T-cell (primary cell): ENCODE measurements at places on chromosomes 13 and 19. TPM values are rescaled to one million over a fixed set of nuclear protein-coding genes. Genes with fewer than 3 reads are reported as not detected.

DNA sequence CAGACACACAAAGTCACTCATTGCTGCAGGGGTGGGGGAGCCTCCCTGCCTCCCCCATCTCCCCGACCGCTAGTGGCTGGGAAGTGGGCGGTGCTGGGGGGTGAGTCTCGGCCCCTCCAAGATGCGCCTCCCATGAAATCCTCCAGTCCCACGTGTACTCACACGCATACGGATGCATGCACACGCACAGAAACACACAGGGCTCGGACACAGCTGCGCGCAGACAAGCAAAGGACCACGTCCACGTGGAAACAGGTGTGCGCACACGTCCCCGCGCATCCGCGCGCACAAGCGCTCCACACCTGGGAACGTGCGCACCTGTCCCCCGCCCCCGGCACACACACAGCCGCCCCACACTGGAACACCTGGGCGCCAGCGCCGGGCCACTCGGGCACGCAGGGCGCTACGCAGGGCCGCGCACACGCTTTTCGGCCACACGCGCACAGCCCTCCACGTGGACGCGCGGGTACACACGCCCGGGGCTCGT lies 687 bp downstream of the MATK start:
- peak overlapping the region; percentile 53 for H3K4me3 ChIP-seq
- peaks cover 6% of the 10 kb centered on the region for H3K27me3 ChIP-seq
- no peak for DNase-seq
- peaks cover 16% of the 10 kb centered on the region for H3K36me3 ChIP-seq
- no peak overlapping the region for H3K27ac ChIP-seq
- peaks cover 56% of the 10 kb centered on the region for H3K4me1 ChIP-seq

DNA sequence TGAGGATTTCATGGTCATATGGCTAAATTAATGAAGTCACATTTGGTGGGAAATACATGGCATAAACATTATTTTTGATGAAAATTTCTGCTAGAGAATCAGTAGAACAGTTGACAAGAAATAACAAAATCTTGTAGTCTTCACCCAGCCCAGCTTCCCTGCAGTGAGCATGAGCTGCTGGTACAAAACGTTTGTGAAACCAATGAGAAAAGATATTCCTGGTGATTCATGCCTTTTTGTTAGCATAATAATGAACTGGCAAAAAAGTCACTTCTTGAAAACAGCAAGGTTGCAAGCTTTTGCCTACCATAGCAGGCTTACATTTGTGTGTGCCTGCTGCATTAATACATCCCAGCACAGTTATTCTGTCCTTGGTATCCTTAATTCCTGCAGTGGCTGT lies 475.9 kb upstream of the HTR2A start:
- no peaks in the 10 kb centered on the region for H3K27me3 ChIP-seq
- no peaks in the 10 kb centered on the region for H3K4me1 ChIP-seq
- H3K27ac ChIP-seq = no peak overlapping the region
- no peak for DNase-seq

GRCh38 chr19:16561382-16561781 lies 10.8 kb downstream of the SLC35E1 start:
- H3K4me1 ChIP-seq = peaks cover 4% of the 10 kb centered on the region
- no peak overlapping the region for H3K27ac ChIP-seq
- H3K27me3 ChIP-seq = no peaks in the 10 kb centered on the region
- H3K36me3 ChIP-seq = peaks cover 48% of the 10 kb centered on the region
- no peak overlapping the region for H3K4me3 ChIP-seq

DNA sequence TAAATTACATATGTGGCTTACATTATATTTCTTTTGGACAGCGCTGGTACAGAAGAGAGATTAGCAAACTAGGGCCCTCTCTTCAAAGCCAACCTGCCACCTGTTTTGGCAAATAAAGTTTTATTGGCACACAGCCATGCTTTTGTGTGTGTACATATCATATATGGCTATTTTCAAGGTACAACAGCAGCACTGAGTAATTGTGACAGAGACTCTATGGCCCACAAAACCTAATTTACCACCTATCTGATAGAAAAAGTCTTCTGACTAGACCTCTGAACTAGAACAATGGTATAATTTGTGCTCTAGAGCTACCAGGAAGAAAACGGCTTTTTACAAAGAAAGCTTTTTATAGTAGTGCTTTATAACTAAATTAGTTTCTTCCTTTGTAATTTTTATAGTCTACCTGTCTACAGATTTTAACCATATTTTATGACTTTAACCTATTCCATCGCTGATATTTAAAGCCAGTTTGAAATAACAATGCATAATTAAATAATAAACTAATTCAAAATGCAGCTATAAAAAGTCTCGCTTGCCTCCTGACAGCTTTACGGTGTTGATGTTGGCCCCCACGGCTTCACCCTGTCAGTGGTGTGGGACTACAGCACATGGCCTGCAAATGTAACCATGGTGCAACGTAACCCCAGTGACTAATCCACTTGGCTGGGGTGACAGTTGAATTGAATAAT lies 17.7 kb upstream of the DPY19L3 start:
- DNase-seq = no peak
- no peak overlapping the region for H3K27ac ChIP-seq
- peaks cover 13% of the 10 kb centered on the region for H3K36me3 ChIP-seq
- H3K4me1 ChIP-seq = no peaks in the 10 kb centered on the region

GRCh38 chr19:57803265-57803593 lies 11.5 kb downstream of the ZNF552 start:
- no peak for DNase-seq
- no peaks in the 10 kb centered on the region for H3K27me3 ChIP-seq
- no peak overlapping the region for H3K27ac ChIP-seq
- H3K4me3 ChIP-seq = peak overlapping the region; percentile 58

DNA sequence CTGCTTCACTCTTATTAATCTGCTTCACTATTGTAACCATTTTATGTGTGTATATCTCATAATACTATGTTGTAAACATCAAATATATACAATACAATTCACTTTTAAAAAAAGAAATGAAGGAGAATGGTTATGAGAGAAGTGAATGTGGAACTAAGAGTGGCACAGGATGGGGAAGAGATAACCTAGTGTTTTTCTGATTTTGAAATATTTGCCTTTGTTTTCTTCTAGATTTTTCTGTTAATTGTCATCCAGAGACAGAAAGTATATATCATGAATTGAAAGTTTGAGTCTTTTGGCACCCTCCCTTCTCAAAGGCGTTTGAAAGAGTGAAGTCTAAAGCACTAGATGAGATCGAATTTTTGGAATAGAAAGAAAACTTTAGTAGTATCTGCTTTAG lies 2.8 kb downstream of the DNAJC3 start:
- no peaks in the 10 kb centered on the region for H3K27me3 ChIP-seq
- H3K4me1 ChIP-seq = peaks cover 23% of the 10 kb centered on the region
- DNase-seq = no peak
- H3K36me3 ChIP-seq = no peaks in the 10 kb centered on the region
- H3K4me3 ChIP-seq = no peak overlapping the region
- H3K27ac ChIP-seq = no peak overlapping the region

GRCh38 chr13:30429235-30429634 lies 6.9 kb downstream of the UBE2L5 start:
- H3K36me3 ChIP-seq = no peaks in the 10 kb centered on the region
- DNase-seq = no peak
- H3K4me3 ChIP-seq = no peak overlapping the region
- peaks cover 2% of the 10 kb centered on the region for H3K4me1 ChIP-seq

The THSD1 gene
- total RNA-seq = 0.47 TPM

The ZNF296 gene
- 2.8 TPM for total RNA-seq
